Dorsolateral prefrontal cortex (tissue), 122 donors: ENCODE measurements at places on chromosomes 7 and 10.
A peak's percentile ranks its signal among the peaks of the same experiment; 100 is the strongest.

DNA sequence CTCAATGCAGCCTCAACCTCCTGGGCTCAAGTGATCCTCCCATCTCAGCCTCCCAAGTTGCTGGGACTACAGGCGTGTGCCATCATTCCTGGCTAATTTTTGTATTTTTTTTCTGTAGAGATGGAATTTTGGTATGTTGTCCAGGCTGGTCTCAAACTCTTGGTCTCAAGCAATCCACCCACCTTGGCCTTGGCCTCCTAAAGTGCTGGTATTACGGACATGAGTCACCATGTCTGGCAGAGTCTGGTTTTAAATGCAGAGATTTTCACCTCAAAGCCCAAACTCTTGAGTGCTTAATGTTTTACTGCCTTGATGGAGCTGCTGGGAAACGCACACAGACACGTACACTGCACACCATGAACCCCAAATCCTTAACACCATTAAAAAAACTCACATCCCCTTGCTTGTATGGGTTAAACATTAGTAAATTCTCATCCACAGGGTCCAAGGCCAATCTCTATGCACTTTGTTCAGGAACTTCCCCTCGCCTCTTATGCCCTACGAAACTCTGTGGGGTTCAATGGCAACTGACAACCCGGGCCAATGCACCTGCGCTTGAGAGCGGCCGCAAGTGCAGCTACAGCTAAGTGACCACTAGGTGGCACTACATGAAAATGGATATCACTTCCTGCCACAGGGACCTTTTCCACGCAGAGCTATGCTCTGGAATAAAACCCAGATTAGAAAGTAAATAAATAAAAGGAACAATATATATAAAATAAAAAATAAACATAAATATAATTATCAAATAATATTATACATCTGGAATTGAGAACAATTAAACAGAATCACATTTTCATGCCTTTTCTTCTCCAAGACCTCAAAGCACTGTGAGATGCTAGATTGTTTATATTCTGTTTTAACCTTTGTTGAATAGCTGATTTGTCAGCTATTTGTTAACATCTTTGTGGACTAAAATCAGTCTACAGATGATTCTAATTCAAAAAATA is 66.9 kb upstream of the AFAP1L2 start:
- peak; percentile 60 for DNase-seq

DNA sequence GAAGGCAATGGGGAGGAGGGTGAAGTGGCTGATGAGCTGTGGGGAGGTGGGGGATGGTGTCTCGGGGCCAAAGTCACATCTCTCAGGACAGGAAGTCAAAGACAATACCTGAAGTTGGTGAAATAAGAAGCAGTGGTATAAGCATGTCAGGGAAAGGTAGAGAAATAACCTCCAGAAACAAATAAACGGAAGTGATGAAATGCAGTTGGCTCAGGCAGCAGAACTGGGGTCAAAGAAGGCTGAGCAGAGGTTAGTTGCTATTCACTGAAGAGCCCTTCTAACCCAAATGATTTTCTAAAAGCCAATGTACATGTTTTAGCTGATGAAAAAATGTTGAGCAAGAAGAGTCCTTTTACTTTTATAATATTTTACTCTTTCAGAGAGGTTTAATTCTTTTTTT is 78.6 kb upstream of the ADRB1 start:
- DNase-seq: no peak

DNA sequence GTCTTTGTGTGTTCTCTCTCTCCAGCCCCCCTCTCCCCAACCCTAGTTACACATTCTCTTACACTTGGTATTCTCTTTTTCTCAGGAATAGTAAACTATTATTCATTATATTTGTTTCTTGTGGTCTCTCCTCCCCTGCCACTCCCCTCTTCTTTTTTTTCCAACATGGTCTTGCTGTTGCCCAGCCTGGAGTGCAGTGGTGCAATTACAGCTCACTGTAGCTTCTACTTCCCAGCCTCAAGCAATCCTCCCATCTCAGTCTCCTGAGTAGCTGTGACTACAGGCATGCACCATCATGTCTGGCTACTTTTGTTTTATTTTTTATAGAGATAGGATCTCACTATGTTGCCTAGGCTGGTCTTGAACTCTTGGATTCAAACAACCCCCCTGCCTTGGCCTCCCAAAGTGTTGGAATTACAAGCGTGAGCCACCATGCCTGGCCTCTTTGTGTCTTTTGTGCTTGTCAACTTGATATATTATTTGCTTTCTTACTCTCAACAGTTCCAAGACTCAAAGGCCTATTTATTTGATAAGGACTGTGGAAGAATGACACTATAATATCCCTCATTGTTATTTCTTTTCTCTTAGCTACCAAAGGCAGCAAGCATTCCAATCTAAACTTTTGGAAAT is 66.9 kb downstream of the MLLT10 start:
- DNase-seq: no peak

GRCh38 chr7:99975782-99976521 is at the start of gene AZGP1:
AZGP1 (minus strand) TSS chr7:99976031; CDS start chr7:99976020, 11 bp downstream.
- no peak for DNase-seq

DNA sequence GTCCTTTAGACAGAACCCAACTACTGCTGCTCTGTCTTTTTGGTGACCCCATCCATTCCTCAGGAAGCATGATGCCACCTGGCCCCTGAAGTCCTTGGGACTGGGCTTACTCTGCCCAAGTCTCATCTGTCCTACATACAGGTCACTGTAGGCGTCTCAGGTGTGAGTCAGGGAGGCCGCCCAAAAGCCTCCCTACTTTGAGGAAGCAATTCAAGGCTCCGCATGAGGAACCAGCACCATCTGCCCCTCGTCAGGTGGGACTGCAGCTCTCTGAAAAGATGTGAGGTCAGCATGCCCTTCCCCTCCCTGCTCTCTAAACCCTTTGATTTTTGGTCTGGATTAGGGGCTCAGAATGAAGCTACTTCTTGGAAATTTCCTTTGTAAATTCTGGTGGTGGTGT is 354.8 kb downstream of the CXCL12 start:
- no peak for DNase-seq

- DNase-seq: no peak
Measured at GRCh38 chr10:85152911-85153310, 824.5 kb downstream of the CCSER2 start.

- no peak for DNase-seq
Measured at GRCh38 chr10:48475943-48476278, 129.0 kb downstream of the ARHGAP22 start.

- no peak for DNase-seq
Measured at GRCh38 chr10:107894516-107894915, 730.0 kb upstream of the SORCS1 start.

GRCh38 chr7:30238721-30239441 is 45.5 kb upstream of the ZNRF2 start:
- DNase-seq: peak; percentile 21

- no peak for DNase-seq
Measured at GRCh38 chr7:81484261-81484660, 285.6 kb downstream of the HGF start.
